KBM-7 (cell line): ENCODE measurements at places on chromosomes 5 and 9.

GRCh38 chr9:32589083-32589723, 16.2 kb upstream of the NDUFB6 start:
- peak; percentile 42 for DNase-seq

GRCh38 chr9:33151601-33152000, 15.5 kb downstream of the B4GALT1 start:
- DNase-seq = no peak

DNA sequence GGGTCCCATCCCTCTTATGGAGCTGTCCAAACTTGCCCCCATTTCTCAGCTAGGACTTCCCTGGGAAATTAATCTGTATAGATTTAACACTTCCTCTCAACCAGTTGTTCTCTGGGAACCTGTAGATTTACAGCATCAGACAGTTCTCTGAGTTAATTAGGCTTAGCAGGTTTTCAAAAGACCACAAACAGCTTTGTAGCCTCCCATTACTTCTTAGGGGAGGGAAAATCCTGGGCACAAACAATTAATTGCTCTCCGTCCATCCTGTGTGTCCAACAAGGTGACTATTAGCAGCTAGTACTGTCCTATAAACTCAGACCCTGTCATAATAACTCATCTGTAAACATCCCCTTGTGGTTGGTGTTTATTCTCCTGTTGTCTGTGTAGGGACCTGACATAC, 197.9 kb downstream of the GOLPH3 start:
- DNase-seq = no peak

- no peak for DNase-seq
These were observed 2.5 kb downstream of the PDCD1LG2 start for GRCh38 chr9:5512658-5513452.

DNA sequence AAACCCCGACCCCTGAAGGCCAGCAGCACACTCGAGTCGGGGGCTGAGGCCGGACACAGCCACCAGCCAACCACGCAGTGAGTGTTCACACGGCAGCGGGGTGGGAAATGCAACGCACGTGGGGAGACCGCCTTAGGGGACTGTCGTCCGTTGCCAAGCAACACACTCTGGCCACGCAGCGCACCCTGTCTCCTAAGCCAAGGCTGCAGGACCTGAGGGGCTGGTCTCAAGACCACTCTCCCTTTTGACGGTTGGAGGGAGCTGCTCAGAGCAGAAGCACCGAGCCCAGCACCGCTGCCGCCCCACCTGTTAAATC, 7.5 kb downstream of the BRD9 start:
- DNase-seq = no peak

DNA sequence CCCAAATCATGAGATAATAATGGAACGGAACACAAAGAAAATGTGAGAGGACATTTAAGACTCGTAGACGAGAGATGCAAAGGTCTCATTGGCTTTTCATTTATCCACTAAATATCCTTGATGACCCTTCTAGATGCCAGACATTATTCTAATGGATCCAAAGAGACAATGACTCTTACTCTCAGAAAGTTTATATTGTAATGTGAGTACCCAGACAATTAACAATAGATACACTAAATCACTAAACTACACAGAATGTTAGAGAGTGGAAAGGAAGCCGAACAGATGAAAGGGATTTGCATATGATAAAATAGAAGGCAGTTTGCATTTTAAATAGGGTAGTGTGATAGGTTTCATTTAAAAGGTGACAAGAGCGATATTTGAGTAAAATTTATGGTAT, 973.3 kb downstream of the TAF11L14 start:
- DNase-seq = no peak

DNA sequence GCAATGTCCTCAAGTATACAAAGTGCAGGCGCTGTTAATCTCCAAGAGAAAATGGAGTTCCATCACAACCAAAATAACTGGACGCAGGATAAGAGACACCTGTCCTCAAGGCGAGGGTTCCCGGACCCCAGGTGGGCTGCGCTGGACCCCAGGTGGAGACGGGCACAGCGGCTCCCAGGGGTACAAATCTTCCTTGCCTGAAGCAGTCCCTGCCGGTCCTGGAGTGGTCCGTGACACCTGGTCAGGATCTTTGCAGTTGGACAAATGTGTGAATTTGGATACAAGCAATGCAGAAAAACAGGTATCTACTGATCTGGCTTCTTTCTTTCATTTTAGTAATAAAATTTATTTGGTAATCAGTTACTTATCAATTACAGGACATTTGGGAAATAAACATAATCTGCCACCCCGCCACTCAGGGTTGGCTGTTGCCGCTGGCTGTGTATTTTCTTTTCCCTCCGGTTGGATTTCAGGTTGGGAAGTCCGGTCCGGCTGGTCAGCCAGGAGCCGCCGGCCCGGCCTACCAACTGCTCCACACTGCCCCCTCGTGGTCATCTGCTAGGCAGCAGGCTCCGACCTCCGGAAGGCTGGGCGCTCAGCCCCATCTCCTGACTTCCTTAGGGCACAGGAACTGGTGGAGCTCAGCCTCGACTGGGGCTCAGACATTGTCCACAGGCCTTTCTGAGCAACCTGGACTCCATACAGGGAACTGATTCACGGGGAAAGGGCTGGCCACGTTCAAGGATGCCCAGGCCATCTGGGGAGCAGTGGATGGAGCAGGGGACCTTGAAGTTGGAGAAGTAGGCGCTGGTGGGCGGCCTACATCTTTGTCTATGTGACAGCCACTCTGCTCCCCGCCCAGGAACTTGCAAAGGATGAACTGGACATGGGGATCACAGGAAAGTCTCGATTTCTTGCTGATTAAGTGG, 43.4 kb downstream of the NXNL2 start:
- DNase-seq = peak; percentile 74

DNA sequence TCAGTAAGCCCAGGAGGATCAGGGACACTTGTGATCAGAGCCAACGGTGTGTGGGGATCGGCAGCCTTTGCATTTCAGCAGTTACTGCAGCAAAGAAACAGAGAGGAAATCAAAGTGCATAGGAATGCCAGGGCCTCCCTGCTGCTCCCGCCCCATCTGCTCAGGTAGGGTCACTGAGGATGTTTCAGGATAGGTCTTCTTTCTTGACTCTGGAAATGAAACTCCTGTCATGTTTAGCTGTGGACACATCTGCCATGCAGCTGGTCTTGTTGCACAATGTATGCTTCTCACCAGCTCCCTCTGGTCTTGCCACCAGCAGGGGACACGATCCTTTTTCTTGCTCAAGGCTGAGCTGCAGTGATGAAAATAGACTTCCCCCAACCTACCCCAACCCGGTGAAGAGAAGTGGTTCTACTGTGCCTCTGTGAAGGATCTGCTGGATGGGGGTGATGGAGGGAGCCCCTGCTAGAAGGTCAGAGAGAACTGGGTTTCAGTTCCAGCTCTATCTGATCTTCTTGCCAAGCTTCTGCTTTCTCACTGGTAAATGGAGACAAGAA, 185.2 kb upstream of the KLF4 start:
- DNase-seq = no peak

DNA sequence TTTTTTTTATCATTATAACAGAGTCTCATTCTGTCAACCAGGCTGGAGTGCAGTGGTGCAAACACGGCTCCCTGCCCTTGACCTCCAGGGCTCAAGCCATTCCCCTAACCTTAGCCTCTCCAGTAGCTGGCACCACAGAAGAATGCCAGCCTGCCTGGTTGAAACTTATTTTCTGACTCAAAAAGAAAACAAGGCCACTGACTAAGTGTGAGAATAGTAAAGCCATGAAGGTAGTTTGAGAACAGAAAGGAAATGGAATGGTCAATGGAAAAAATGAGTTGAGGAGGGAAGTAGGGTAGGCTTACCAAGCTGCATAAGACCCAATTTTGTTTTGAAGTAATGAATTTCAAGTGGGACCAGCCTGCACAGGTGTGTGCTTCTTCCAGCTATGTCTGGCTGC, 82.8 kb upstream of the RORB start:
- DNase-seq = no peak

DNA sequence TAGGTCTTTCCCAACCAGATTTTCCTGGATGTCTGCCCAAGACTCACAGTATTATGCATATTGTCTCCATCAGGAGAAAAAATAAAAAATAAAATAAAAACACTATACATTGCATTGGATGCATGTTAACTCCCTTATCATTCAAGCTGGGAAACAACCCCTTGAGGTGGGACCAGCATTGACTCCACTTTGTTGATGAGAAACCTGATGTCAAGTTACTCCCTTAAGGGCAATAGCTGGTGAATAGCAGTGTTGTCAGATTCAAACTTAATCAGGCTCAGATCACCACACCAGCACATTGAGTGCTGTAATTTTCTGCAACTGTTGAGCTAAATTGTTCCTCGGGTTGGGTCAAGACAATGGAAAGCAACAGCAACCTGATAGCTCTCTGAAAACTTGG, 264.0 kb upstream of the TRIM32 start:
- no peak for DNase-seq

DNA sequence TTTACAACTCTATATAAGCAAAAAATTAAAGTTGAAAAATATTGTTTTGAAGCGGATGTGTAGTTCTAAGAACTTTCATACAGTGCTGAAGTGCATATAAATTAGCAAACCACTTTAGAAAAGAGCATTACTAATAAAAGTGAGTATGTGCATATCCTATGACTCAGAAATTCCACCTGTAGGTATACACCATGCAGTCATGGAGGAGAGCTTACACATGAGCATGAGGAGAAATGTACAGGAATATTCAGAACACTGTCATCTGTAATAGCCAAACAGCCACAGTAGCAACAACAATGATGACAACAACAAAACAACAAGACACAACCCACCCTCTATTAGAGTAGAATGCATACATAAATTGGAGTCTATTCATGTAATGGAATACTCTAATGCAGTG, 138.2 kb upstream of the ARRDC3 start:
- DNase-seq = no peak

DNA sequence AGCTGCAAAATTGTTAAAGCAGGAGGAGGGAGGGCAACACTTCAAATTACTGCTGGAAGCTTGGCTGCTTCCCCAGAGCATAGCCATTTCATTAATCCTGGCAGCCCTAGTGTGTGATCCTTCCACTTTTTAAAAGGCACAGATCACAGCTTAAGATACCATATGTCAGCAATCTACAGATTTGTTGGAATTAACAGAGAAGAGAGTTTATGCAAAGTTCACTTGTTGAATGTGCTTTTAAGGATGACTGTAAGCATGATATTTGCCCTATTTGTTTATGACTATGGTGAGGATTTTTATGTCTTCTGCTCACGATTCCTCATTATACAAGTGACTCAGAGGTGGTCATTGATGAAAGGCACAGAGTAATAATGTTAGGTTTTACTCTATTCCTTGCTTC, 156.0 kb upstream of the CDKN2B start:
- DNase-seq = no peak

GRCh38 chr9:129109537-129109903, 1.1 kb downstream of the CRAT start:
- DNase-seq = peak; percentile 22
